RCC 7860 (cell line): ENCODE measurements at places on chromosomes 11 and 22.

DNA sequence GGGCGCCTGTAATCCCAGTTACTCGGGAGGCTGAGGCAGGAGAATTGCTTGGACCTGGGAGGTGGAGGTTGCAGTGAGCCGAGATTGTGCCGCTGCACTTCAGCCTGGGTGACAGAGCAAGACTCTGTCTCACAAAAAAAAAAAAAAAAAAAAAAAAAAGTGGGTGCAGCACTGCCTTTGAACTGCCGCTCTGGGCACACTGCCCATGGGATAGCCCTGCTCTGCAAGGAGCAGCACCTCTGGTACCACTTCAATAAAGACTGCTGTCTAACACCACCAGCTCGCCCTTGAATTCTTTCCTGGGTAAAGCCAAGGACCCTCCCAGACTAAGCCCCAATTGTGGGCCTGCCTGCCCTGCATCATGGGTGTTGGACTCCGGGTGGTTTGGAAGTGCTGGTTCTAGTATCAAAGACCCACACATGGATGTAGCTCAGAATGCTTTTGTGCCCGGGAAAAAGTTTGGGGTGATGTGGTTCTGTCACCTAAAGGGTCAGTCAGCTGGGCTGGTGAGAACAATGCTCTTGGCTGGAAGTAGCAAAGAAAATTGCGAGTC lies 444.3 kb downstream of the TBC1D22A start:
- DNase-seq: no peak

DNA sequence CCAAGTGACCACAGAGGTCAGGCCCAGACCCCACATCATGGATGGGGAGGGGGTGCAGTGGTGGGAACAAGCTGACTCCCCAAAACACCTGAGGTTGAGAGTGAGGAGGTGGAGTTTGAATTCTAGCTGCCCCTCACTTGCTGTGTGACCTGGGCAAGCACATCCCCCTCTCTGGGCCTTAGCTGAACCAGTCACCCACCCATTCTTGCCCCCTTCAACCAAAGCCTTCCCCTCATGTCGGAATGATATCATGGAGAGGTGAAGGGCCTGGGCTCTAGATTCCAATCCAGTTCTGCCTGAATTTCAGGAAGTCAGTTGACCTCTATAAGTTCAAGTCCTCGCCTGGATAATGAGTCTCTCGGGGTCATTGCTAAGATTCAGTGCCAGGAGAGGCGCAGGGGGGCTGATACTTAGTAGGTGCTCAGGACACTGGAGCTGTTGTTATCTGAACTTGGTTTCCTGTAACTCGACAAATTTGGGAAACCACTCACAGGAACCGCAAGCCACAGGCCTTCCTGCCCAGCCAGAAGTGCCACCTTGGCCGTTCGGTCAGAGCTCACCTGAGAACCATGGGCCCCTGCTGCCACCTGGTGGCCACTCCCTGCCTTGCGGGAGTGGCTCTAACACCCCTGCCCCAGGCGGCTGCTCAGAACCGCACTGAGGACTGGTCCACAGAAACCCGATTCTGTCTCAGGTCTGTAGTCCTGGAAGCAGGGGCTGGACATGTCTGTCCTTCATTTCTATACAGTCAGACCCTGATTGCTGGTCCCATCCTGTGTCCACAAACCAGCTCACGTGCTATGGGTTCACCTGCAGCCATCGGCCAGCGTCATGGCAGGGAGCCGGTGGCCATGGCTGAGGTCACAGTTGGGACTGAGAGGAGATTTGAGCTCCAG lies 6.9 kb downstream of the CDC42EP1 start:
- DNase-seq: peak; percentile 28

- no peak for DNase-seq
These were observed 6.4 kb downstream of the MMP11 start for GRCh38 chr22:23779083-23779482.

DNA sequence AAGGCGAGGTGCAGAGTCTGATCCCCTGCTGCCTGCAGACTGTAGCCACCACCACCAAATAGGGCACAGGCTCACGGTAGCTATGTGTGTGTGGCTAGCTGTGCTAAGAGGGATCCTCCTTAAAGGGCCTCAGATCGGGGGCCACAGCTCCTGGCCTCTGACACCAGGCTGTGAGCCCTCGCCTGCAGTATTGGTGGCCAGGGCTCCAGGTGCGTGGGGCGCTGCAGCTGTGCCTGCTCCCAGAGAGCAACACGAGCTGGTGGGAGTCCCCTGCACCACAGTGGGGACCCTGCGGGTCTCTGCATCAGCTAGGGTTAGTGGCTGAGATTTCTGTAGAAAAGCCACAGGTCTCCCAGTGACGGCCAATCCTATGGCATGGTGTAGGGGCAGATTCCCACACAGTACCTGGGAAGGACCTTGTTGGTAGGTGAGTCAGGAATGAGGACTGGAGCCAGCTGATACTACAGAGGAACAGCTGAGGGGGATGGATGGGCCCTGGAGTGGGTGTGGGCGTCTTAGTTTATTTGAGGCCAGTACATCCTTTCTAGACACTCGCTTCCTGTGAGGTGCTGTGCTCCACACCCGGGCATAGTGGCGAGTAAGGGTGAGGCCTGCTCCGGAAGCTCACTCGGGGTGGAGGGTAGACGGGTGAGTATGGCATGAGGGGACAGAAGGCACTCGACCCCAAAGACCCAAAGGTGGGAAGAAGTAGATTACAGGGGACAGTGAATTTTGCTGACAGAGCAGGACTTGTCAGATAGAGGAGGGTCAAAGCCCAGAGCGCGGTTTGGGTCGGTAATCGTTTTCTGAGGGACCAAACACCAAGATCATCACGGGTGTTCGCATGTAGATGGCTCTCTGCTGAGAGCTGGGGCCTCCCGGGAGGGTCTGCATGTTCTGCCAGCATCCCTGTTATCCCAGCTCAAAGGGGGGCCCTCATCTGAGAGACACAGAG lies 212.5 kb downstream of the TBC1D22A start:
- DNase-seq: no peak

DNA sequence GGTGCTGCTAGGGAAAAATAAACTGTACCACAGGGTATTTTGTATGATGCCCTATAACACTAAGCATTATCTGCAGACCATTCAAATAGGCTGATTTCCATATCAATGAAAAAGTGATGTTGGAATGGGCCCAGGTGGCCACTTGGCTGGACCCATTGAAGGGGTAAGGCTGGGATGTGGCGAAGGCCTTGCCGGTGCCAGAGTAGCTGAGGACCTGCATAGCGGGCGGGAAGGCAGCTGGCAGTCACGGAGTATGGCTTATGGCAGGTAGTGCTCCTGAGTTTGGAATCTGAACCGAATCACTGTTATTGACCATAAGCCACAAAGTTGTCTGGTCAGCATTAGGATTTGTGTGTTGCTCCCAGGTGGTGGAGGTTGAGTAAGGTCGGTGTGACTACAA lies 131.0 kb downstream of the MICAL2 start:
- DNase-seq: no peak

GRCh38 chr22:21681566-21682370 lies 16.0 kb downstream of the PPIL2 start:
- no peak for DNase-seq

GRCh38 chr11:62150887-62151736 lies 27.3 kb downstream of the INCENP start:
- DNase-seq: no peak

- DNase-seq: no peak
These were observed 16.5 kb downstream of the ZBTB16 start for GRCh38 chr11:114075891-114076441.

- peak; percentile 39 for DNase-seq
These were observed 79.9 kb upstream of the RAB1B start for GRCh38 chr11:66188580-66188979.

DNA sequence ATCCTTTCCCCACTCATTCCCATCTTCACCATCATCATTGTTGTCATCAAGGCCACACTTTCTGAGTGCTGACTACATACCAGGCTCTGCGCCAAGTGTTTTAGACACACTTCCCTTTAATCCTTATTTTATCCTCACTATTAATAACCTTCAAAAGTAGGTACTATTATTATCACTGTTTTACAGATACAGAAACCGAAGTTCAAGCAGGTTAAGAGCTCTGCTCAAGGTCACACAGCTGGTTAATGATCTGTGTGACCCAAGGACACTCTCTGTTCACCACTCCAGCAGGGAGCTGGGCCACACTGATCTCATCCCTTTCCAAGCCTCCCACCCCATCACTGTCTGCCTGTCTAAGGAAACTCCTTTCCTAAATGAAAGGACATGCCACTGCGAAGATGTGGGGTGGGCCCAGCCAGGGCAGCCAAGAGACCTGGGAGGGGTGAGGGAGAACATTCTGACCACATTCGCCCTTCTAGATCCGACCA lies 17.2 kb upstream of the TSKU start:
- DNase-seq: no peak

DNA sequence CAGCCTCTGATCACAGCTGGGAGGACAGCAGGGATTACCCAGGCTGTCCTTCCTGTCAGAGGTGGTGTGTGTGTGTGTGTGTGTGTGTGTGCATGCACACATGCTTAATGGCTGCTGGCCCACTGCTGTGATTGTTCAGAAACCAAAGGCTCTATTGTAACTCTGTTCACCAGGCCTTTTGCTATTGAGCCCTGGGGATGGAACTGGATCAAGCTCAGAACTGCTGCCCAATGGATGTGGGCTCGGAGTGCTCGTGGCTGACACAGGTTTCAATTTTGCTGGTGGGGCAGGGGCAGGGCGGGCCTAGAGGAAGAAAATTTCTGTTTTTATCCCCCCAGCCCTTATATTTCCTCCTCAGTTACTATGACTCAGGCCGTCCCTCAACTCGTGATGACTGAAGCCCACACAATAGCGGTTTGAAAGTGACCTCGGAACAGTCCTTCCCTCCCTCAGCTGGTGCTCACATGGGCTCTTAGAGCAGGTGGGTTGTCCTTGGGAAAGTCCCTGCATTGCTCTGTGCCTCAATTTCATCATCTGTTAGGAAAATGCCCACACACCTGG lies 359.3 kb downstream of the TENM4 start:
- DNase-seq: peak; percentile 81

DNA sequence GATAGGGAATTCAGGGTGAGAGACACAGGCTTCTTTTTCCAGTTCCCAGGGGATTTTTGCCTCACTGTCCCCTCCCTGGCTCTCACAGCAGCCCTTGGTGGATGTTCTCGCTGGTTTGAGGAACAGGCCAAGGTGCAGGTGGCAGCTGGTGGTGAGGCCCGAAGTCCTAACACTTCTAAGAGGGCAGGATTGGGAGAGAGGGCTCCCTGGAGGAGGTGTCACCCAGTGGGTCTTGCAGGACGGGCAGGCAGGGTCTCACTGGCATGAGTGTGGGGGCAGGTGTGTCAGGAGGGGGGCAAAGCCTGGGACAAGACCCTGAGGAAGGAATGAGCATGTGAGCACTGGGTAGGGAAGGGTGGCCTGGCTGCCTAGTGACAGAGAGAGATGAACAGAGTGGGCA lies 9.2 kb downstream of the ADORA2A start:
- DNase-seq: no peak

DNA sequence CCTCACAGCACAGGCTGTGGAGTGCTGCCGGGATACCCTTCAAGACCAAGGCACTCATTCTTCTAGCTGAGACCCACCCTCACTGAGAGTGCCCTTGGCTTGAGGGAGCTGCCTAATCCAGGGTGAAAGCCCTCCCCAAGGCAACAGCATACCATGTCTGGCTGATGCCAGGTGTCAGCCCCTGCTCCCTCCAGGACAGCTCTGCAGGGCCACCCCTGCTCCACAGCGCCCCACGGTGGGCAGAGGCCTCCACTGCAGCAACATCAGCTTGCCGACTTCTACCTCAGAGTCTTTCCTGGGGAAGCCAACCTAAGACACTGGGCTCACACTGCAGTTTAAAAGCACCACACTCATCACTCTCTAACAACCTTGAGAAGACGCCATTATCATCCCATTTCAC lies 29.0 kb downstream of the TTLL1 start:
- no peak for DNase-seq

GRCh38 chr11:116697639-116698038 lies 75.1 kb downstream of the BUD13 start:
- no peak for DNase-seq

- DNase-seq: no peak
These were observed 4.6 kb downstream of the HMBS start for GRCh38 chr11:119089319-119089718.

GRCh38 chr11:122038543-122038942 lies 77.5 kb downstream of the BLID start:
- peak; percentile 14 for DNase-seq

- DNase-seq: no peak
These were observed 1330.2 kb downstream of the LRRC4C start for GRCh38 chr11:40129266-40129665.

- no peak for DNase-seq
These were observed 29.3 kb upstream of the PPP2R1B start for GRCh38 chr11:111795334-111795985.

DNA sequence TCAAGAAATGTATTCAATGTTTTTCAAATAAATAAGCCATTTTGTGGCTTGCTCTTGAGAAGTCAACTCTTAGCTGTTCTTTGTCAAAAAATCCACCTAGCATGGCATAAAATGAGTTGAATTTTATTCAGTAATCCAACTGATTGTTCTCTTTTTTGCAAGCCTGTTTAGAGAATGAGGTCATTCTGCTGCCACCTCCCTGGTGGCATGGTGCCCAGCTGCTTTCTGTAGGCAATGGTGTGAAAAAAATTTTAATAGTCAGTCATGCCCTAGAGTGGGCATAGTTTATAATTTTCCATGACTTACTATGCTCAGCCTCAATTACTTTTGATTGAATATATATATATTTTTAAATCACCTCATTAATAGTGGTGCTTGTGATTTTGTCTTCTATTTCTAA lies 177.2 kb downstream of the INSC start:
- DNase-seq: no peak

GRCh38 chr22:17241576-17242330 lies 22.5 kb upstream of the ADA2 start:
- no peak for DNase-seq

GRCh38 chr11:113729456-113729855 lies 23.3 kb upstream of the TMPRSS5 start:
- DNase-seq: no peak

DNA sequence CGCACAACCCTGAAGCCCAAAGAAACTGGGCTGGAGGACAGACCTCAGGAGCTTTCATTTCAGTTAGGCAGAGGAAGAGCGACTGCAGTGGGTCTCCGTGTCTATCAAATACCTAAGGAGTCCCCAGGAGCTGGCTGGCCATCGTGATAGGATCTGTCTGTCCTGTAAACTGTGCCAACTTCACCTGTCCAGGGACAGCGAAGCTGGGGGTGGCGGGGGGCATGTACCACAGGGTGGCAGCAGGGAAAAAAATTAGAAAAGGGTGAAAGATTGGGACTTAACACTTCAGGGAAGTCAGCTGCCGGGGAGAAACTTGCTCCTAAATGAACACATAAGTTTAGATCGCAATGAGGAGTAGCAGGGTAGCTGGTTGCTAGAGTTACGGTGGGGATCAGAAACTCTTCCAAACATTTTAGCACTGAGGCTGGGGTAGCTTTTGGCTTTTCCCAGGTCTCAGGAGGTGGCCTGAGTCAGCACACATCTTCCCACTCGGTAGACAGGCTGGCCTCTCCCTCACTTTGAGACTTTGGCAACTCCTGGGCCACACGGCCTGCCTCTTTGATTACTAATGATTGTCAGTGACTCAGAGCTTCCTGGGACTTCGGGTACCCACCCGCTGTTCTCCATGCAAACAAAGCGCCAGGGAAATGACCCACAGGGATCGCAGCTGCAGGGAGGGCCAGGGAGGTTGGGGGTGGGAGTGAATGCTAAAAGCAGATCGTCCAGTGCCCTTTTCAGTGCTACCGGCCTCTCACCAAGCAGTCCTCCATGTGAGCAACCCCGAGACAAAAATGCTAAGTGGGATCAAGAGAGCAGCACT lies 2.9 kb upstream of the MTFP1 start:
- peak; percentile 97 for DNase-seq

- no peak for DNase-seq
These were observed 1337.8 kb downstream of the BRD1 start for GRCh38 chr22:48489551-48490499.

- no peak for DNase-seq
These were observed 47.9 kb upstream of the CCDC188 start for GRCh38 chr22:20198557-20199319.
